NCI-H446 treated with DMSO at 0.1 percent for 48 hours (cell line): ENCODE measurements at places on chromosomes 6 and 20.
A peak's percentile ranks its signal among the peaks of the same experiment; 100 is the strongest.

GRCh38 chr6:137272403-137272802, 53.2 kb upstream of the IFNGR1 start:
- DNase-seq, result no peak

GRCh38 chr20:42319252-42320013, 701.3 kb upstream of the CHD6 start:
- no peak for DNase-seq

DNA sequence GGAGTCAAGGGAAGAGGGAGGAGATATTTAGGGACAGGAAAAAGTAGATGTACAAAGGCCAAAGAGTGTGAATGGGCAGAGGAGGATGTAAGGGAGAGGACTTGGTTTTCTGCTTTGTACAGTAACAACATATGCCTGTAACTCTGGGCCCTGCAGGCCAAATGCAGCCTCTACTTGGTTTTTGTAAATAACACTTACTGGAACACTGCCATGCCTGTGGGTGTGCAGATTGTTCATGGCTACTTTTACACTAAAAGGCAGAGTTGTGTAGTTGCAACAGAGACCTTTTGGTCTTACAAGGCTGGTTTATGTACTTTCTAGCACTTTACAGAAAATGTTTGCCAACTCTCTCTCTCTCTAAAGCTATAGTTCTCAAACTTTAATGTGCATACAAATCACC, 157.1 kb downstream of the PHACTR1 start:
- no peak for DNase-seq

DNA sequence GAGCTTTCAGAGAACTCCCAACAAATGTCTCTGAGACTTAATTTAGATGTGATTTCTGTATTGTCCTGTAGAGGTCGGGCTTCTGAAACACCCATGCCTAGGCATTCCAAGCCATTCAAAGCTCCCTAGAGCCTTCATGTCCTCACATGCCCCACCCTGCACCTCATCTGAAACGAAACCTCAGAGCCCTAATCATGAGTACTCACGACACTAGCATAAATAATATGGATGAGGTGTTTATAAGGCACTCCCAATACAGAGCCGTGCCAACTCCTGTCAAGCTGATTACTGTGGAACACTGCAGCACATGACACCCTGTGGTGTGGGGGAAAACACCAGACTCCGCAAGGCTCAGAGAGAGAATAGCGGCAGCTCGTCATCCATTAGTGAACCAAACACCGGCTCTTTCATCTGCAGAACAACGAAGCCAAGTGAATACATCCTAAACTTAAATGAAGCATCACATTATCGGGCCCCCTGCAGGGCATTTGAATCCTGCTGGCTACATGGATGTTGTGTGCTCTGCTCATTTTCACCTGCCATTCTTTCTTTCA, 83.8 kb downstream of the FNDC1 start:
- no peak for DNase-seq

GRCh38 chr20:25085756-25086495, 4.0 kb upstream of the VSX1 start:
- DNase-seq, result no peak

DNA sequence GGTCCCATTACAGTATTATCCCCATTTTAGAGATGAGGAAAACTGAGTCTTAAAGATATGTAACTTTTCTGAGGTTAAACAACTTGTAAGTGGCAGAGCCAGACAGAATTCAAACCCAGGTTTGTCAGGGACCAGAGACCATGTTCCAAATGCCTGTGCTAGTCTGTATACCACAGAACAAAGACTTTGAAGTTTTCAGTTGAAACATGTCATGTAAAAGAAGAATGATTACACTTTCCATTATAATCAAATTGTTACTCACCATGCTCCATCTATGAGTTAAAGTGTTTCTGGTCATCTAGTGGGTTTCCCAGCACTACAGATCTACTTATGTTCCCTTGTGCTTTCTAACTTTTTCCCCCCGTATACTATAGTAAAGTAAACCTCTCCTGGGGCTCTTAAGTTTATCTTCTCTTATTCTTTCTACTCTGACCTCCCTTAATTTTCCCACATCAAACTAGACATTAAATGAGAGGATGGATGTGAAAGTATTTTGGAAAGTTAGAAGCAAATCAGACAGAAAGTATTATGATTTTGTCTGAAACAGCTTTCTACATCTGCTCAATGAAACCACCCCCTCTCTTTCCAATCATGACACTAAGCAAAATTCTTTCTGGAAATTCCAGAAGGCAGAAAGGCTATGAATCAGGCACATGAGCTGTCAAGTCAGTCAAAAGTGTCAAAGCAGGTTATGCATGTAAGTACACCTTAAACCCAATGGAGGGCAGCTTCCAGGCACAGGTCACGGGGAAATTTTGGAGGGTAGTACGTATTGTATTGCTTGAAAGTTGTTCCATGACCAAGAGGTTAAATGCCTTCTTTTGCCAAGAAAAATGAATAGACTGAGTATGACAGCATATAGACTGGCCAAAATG, 132.7 kb upstream of the MAP3K7 start:
- no peak for DNase-seq

DNA sequence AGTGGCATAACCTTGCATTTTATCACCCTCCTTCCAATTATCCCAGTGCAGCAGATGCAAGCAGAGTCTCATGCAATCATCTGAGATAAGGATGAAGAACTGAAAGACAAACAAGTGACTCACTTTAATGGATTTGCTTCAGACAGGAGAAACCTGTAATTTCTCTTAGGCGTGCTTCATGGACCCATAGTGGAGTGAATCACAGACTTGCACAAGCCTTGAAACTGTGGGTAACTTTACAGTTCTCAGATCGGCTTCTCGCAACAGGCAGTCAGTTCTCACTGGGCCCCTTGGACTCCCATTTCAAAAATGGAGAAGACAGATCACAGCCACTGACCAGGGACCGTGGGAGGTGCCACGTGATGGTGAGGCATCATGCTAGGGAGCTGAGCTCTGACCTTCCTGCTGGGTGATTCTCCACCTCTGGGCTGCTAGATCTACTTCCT, at the start of gene ADGRF4:
Gene ADGRF4 (plus strand): TSS at position 239 of the 446 bp plus-strand sequence. CDS start 8,666 bp downstream, outside the sequence.
- no peak for DNase-seq

- DNase-seq, result peak; percentile 81
Measured at GRCh38 chr6:134295953-134296553, 21.9 kb downstream of the SGK1 start.

DNA sequence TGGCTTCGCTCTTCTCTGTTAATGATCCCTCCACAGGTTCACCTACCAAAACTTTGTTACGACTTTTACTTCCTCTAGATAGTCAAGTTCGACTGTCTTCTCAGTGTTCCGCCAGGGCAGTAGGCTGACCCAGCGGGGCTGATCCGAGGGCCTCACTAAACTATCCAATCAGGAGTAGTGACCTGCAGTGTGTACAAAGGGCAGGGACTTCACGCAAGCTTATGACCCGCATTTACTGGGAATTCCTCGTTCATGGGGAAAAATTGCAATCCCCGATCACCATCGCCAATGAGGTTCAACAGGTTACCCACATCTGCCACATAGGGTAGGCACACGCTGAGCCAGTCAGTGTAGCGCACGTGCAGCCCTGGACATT, 771.4 kb upstream of the DEFB115 start:
- DNase-seq, result no peak

DNA sequence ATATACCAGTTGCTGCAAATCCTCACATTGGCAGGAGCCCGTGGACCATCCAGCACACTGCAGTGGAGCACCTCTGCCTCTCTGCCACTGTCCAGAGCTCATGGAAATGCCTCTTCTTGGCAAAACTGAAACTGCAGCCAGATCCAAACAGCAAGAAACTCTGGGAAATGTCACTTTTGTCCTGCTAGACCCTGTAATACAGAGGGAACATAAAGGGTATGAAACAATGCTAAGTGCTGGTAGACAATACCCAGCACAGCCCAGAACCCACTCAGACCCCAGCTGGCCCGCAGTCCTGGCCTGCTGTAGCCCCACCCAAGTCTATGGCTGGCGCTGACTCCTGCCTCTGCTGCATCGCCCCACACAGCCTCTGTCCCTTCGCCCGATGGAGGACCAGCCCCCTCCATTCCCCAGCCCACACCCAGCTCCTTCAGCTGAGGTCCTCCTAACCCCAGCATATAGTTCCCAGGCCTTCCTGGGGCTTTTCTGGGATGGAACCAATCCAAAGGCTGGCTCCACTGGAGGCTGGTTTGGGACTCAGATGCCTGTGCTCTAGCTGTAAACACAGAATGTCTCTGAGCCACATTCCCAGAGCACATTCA, 242.5 kb downstream of the LRFN2 start:
- no peak for DNase-seq

- peak; percentile 18 for DNase-seq
Measured at GRCh38 chr6:64777941-64778785, 928.9 kb downstream of the EYS start.

GRCh38 chr20:37095108-37095598, 644 bp downstream of the RBL1 start:
- DNase-seq, result no peak

DNA sequence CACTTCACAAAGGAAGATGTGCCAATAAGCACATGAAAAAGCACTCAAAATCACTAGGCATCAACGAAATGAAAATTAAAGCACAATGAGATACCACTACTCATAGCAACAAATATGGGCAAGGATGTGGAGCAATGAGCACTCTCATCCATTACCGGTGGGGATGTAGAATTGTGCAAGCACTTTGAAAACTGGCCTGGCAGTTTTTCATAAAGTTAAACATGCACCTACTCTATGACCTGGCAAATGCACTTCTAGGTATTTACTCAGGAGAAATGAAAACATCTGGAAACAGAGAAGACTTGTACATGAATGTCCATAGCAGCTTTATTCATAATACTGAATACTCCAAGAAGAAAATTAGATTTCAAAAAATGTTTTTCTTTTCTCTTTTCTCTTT, 34.1 kb upstream of the TMEM14A start:
- DNase-seq, result no peak

DNA sequence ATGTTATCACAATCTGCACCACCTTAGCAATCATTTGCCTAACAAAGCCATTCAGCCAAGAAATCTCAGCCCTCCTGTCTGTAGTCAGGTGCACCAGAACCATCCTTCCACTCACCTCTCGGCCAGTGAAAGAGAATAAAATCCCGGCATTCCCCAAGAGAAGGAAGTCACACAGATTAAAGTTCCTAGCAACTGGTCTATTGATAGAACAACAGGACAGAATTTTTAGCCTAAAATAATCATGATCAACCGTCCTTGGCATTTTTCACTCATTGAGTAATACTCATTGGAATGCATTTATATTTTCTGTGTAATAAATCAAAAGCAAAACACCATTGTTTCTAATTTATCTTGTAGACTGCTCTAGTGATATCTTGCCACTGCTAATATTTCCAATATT, 85.7 kb upstream of the CDH4 start:
- no peak for DNase-seq

- DNase-seq, result no peak
Measured at GRCh38 chr6:10112871-10113549, 301.9 kb downstream of the TFAP2A start.

- no peak for DNase-seq
Measured at GRCh38 chr6:41558033-41558807, 12.0 kb downstream of the FOXP4 start.

GRCh38 chr6:44646355-44646754, 258.8 kb downstream of the CDC5L start:
- DNase-seq, result no peak

- no peak for DNase-seq
Measured at GRCh38 chr6:113642714-113643406, 214.3 kb upstream of the MARCKS start.

DNA sequence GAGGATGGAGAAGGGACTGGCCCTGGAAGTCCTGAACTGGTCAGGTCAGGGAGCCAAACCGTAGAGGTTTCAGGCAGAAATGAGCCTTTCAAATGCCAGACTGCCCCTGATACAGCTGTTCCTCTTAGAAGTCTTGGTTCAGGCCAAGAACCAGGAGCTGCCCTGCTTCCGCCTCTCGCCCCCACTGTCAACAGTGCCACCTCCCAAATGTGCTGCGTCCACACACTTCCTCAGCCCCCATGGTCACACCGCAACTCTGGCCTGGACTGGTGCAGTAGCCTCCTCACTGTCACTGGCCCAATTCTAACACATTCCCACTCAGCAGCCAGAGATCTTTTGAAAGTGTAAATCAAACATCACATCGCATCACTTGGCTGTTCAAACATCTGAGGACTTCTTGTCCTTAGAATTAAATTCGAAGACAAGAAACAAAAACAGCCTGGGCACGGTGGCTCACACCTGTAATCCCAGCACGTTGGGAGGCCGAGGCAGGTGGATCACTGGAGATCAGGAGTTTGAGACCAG, 69.7 kb downstream of the STK35 start:
- DNase-seq, result no peak

DNA sequence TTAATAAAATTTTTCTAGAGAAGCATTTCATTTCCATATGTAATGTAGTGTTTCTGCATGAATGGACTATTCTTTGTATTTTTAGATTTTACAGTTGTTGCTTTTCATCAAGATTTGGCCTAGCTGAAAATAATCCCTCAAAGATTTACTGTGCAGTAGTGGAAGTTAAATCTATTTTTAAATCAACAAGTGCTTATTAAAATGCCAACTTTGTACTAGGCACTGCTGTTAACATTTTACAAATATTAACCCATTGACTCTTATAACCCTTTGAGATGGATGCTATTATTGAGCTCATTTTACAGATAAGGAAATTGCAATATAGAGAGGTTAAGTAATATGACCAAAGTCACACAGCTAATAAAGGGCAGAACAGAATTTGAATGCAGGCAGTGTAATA, 274.5 kb downstream of the NKAIN2 start:
- DNase-seq, result no peak

DNA sequence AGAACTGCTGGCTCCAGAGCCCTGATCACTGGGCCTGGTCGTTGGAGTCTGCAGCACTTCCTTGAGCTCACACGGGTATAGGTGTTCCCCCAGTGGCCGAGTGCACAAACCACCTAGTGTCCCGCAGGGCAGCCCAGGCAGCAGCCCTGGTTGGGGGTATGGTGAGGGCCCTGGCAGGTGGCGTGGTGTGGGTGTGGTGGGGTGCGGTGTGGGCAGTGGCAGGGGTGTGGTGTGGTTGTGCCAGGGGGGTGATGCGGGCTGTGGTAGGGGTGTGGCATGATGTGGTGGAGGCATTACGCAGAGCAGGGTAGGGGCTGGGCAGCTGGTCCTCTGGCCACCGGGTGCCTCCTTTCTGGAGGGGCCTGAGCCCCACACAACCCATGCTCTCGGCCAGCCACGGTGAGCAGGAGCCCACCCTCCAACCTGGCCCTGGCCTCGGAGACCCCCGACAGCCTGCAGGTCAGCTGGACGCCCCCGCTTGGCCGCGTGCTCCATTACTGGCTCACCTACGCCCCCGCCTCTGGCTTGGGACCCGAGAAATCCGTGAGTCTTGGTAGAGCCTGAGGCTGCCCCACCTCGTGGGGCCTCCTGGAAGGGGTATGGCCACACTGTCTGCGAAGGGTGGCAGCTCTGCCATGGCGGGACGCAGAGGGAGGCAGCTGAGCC, 20.5 kb downstream of the COL20A1 start:
- DNase-seq, result no peak

DNA sequence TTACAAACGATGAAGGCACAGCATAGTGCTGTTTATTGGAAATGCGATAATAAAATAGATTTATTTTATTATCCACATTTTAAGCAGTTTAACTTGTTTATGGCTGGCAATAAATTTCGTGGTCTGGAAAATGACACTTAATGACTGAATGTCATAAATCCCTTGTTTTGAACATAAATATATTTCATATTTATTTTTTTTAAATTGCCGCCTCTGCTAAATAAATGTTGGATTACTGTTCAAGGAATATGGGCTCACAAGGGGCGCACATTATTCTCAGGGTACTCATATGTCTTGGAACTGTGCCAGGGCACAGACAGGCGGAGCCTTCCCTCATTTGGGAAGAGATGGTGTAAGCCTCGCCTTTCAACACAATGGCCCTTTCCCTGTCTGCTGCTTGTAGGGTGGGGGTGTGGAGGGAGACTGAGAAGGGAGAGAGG, 134.3 kb downstream of the PXDC1 start:
- no peak for DNase-seq

- DNase-seq, result no peak
Measured at GRCh38 chr20:62208795-62209755, 11.0 kb downstream of the HRH3 start.
